EH (cell line): ENCODE measurements at places on chromosomes 3 and 15.

DNA sequence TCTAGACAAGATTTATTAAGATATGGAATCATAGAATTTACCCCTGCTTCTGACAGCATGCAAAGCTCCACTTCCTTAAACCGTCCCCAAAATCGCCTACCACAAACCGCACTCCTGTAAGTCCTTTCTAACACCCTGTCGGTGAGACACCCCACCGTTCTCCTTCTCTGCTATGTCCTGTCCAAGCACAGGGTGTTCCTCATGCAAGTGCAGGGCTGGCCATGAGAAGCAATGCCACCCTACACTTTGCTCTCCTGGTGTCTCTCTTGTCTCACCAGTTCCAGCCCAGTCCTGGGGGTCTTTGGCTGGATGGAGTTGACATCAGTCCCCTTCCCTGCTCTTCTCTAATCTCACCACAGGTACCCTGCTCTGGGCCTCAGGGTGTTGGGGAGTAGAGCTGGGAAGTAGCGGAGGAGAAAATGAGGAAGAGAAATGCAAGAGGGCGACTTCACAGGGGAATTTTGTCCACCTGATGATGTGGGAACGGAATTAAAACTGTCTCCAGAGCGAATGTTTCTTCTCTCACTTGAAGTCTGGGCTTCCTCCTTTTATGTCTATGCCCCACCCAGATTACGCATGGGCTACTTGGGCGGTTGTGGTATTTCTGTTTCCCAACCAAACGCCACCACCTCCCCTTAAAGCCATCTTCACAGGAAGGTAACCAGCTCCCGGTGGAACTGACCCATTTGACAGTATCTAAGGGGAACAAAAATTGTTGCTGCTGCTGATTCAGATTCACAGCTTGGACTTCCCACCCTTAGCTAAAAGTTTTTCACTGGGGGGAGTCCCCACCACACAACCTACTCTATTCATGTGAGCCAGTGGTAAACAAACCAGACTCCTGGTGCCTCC lies 49.9 kb downstream of the CASR start:
- DNase-seq = no peak

GRCh38 chr15:33215941-33216872 lies 21.7 kb upstream of the FMN1 start:
- peak; percentile 33 for DNase-seq

- DNase-seq = peak; percentile 41
Measured at GRCh38 chr15:63880744-63881143, 47.0 kb upstream of the HERC1 start.

GRCh38 chr3:141249041-141249440 lies 17.4 kb downstream of the PXYLP1 start:
- no peak for DNase-seq

DNA sequence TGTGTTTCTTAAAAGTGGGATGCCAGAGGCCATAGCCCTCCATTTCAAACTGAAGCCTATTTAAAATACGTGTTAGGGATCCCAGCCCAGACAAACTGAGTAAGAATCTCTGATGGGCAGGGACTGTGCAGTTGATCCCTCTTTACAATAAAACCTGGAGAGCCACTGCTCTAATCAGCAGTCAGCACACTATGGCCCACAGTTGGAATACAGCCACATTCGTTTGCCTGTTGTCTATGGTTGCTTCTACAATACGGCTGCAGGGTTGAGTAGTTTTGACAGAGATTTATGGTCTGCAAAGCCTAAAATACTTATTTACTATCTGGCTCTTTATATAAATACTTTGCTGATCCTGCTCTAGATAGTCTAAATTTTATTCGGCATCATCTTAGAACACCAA lies 32.4 kb downstream of the TJP1 start:
- no peak for DNase-seq

DNA sequence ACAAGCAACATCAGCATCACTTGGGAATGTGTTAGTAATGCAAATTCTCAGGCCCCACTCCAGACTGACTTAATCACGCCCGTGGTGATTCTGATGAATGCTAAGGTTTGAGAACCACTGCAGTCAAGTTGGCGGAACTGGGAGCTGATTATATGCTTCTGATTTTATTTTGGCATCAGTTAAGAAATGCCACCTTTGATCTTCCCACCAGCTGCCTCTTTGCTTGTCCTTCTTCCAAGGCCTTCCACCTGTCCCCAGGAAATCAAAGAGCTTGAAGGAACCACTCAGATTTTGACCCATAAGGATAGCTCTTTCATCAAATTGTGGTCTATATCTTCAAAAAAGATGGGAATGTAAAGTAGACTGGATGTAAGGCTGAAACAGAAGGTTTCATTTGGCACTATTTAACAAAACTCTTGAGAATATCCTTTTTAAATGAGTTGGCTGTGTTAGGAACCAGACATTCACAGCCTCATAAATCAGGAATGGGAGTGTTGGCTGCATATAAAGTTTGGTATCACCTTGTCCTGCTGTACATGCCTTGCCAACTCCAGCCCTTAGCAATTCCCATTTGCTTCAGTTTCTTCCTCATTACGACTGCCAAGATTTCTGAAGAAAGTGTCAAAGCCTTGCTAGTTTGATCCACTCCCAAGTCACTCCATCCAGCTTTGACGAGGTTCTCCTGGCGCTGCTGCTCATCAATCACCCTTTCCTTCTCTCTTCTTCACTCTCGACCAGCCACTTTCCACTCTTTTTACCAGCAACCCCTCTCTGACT lies 125.8 kb upstream of the NPHP3 start:
- no peak for DNase-seq

GRCh38 chr3:119290613-119291012 lies 3.6 kb upstream of the ARHGAP31 start:
- DNase-seq = no peak

- no peak for DNase-seq
Measured at GRCh38 chr15:53548236-53548635, 211.2 kb downstream of the WDR72 start.

- peak; percentile 58 for DNase-seq
Measured at GRCh38 chr3:100370756-100371155, 30.1 kb downstream of the TOMM70 start.
